Bronchial epithelial cell (primary cell): ENCODE measurements at places on chromosomes 3 and 15.

- no peak for DNase-seq
These were observed 48.4 kb downstream of the TMEM45A start for GRCh38 chr3:100540791-100541334.

GRCh38 chr3:129557548-129557894 is 14.5 kb downstream of the H1-8 start:
- DNase-seq, result no peak

DNA sequence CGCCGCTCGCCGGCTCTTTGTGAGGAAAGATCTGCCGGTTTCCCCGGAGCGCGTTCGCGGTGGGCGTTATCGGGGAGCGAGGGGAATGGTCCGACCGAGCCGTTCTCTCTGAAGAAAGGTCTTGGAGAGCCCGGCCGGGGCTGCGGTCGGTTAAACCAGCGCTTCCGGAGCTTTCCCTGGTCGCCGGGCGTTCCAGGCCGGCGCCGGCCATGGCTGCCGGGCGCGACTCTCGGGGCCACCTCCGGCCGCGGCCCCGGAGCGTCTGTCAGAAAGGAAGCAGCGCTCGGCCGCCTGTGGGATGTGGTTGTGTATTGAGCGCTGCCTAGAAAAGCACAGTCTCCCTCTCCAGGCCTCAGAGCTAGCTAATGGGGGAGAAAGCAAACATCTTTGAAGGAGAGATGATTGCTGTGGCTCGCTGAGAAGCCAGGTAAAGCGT is 731 bp downstream of the FYTTD1 start:
- DNase-seq, result peak; percentile 60

GRCh38 chr3:155676252-155676981 is 68.5 kb downstream of the PLCH1 start:
- peak; percentile 56 for DNase-seq

DNA sequence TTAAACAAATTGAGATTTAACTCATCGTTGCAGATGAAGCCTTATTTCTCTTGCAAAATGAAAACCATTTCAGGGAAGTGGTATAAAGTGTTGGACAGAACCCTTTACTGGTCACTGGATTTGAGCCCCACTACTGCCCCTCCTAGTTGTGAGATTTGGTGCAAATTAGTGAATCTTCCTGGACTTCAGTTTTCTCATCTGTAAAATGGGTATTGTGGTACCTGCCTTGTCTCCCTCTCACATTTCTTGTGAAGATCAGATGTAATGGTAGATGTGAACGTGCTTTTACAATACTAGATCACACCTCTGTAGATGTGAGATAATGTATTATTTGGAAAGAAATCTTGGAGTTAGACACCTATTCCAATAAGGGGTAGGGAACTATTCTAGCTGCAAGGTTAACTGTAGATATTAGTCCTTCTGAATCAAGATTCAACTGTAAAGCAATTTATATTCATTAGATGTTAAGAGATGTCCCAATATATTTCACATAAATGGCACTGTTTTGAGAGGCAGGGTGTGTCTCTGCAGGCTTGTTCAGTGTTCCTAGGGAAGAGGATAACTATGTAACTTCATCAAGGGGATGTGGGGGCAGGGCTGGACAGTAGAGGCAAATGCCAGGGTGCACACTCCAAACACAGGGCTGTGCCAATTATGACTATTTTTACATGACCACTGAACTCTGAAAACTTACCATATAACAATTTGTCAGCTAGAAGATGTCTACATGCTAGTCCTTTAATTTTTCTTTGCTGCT is 112.4 kb upstream of the PFN2 start:
- no peak for DNase-seq

GRCh38 chr15:61141497-61142125 is 87.5 kb downstream of the RORA start:
- DNase-seq, result no peak

GRCh38 chr3:120526011-120526870 is 69.9 kb upstream of the NDUFB4 start:
- no peak for DNase-seq

DNA sequence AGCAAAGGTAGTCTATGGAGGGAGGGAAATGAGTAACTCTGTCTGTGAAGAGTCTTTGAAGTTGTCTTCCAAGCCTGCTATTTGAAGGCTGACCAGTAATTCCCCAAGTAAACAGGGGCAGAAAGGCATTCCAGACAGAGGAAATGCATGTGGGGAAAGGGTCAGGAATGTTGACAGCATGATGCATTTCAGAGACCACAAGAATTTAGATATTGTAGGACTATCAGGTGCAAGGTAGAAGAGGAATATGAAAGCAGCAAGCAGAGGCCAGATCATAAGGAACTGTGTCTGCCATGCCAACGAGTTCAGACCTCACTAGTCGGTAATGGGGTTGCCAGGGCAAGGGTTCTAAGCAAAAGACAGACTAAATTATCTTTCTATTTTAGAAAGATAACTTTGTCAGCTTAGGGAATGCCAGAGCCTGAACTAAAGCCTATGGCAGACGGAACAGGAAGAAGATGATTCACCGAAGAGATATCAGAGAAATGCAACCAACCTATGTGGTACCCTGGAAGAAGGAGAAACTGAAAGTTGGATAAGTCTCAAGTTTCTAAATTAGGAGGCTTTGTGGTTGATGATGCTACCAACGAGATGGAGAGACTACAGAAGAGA is 327.0 kb upstream of the RORA start:
- peak; percentile 27 for DNase-seq
